Neural crest cell (in vitro differentiated cells): ENCODE measurements at places on chromosomes 16 and 17. TPM values are rescaled to one million over a fixed set of nuclear protein-coding genes. Genes with fewer than 3 reads are reported as not detected.

DNA sequence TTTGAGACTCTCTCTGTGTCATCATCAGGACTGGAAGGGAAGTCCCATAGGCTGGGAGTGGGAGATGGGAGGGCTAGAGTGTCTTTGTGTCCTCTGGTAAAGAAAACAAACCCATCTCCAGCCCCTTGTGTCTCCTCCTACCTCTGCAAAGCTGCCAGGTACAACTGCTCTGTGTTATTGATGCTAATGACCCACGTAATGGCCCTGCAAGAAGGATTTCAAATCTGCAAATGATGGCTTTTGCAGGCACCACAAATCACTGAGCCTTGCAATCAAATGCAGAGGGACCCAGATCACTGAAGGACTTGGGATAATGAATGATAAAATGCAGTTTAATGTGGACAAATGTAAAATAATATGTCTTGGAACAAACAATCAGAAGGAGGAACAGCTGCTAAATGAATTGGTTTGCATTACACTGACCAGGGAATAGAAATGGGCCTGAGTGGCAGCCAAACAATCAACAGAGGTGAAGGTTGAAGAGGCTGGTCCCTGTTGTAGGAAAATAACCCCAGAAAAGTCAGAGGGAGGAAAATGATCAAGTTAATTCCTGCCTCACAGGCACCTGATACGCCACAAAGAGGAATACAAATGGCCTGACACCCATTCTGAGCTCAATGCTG is 425.1 kb downstream of the UTP18 start:
- H3K27ac ChIP-seq: no peak overlapping the region
- H3K4me1 ChIP-seq: no peaks in the 10 kb centered on the region
- peaks cover 2% of the 10 kb centered on the region for H3K27me3 ChIP-seq
- no peak overlapping the region for H3K4me3 ChIP-seq
- DNase-seq: no peak

DNA sequence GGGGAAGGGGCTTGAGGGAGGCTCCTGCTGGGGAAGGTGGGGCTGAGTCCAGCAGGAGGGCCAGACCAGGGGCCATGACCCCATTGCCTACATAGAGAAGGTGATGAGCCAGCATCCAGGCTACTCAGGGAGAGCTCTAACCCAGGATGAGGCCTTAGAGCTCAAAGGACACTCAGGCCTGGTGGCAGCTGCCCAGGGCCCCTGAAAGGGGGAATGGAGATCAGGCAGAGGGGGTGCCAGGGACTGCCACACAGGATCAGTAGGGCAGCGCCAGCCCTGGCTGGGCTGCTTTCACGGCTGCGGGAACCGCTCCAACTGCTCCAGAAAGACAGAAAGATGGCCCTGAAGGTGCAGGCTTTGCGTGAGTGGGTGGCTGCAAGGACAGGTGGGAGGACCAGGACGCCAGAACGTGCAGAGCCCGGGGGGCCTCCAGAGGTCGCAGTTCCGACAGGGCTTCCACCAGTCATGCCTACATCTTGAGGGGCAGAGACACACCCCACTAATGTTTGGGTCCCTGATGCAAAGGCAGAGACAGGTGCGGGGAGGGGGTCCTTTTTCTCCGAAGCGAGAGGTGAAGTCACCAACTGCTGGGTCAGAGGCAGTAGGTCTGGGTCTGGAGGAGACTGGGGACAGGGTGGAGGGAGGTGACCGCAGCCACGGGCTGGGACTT is 882 bp upstream of the ATP6V0C start:
- peak overlapping the region; percentile 91 for H3K4me3 ChIP-seq
- no peaks in the 10 kb centered on the region for H3K27me3 ChIP-seq
- no peaks in the 10 kb centered on the region for H3K36me3 ChIP-seq
- no peak for DNase-seq

DNA sequence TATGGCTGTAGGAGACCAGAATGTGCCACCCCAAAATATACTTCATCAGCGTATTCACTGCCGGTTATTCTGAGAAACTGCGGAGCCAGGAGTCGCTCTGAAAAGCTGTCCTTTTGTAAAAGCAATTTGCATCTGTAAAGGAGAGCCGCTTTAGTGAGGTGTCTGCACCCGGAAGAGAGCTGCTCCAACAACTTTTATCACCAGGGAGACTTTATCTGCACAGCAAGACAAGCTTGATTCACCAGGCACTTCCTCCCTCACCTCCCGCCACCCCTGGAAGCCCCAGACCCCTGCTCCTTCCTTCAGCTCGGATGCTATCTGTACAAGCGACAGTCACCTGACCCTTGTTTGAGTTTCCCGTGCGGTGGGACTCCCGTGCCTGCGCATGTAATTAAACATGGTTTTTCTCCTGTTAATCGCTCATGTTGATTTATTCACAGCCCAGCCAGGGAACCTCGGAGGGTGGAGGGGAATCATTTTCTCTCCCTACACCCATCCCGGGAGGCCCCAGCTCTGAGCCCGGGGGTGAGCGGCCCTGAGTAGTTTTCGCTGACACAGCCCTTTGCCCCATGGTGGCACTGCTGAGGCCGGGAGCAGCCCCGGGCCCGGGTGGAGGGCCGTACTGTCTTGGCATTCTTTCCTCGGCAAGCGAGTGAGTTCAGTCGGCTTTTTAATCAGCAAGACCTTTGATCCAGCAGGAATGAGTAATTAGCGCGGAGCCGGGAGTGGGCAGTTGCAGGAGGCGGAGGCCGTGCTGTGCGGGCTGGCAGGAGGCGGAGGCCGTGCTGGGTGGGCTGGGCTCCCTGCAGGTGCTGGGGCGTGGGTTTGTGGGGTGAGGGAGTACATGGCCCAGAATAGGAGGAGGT is 222.7 kb upstream of the CIBAR2 start:
- no peaks in the 10 kb centered on the region for H3K36me3 ChIP-seq
- H3K4me3 ChIP-seq: peak overlapping the region; percentile 78
- peak overlapping the region; percentile 64 for H3K27ac ChIP-seq

- H3K27me3 ChIP-seq: peaks cover 64% of the 10 kb centered on the region
- no peaks in the 10 kb centered on the region for H3K36me3 ChIP-seq
- peaks cover 47% of the 10 kb centered on the region for H3K4me1 ChIP-seq
- DNase-seq: no peak
Measured at GRCh38 chr16:85169333-85170065, 57.2 kb upstream of the CIBAR2 start.

DNA sequence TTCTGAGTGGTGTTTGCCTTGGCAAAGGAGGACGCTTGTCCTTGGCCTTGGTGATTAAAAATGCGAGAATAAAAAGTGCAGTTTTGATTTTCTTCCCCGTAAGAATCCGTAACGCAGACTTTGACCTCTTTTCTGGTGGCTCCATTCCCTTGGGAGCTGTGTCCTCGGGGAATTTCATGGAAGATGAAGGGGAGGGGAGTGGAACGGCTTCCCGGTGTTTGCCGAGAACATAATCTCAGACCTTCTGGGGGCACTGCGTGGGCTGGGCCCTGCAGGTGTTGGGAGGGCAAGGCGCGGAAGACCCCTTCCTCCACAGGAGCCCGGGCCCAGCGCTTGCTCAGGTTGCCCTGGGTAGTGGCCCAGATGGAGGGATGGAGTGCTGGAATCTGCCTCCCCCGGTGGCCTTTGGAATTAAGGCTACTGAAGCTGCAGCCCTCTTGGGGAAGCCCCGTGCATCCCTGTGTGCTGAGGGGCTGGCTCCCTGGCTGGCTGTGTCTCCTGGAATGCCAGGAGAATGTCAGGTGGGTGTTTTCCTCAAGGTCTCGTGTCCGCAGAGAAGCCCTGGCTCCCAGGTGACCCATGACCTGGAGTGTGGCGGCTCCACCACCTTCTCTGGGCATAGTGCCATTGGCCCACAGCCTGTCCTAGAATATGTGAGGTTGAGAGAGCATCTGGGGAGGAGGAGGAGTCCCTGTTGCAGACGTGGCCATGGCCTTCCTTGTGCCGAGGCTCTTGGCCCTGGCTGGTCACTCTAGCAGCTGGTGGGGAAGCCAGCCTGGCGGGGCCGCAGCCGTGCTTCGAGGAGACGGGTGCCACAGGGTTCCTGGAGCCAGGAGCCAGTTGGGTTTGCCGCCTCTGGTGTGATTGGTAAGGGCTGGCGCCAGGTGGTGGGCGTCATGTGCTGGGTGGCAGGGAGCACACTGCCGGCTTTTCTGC is 3.1 kb downstream of the BAIAP2 start:
- DNase-seq: no peak
- H3K27ac ChIP-seq: peak overlapping the region; percentile 27
- H3K4me3 ChIP-seq: peak overlapping the region; percentile 97
- no peaks in the 10 kb centered on the region for H3K36me3 ChIP-seq

- H3K4me1 ChIP-seq: peaks cover 42% of the 10 kb centered on the region
- no peak overlapping the region for H3K4me3 ChIP-seq
- H3K27me3 ChIP-seq: no peaks in the 10 kb centered on the region
- H3K27ac ChIP-seq: peak overlapping the region; percentile 67
Measured at GRCh38 chr17:76365256-76365903, 11.7 kb upstream of the PRPSAP1 start.

GRCh38 chr16:56547120-56547948 is 17.5 kb upstream of the MT4 start:
- DNase-seq: peak; percentile 39
- no peaks in the 10 kb centered on the region for H3K36me3 ChIP-seq
- H3K27ac ChIP-seq: peak overlapping the region; percentile 97
- peak overlapping the region; percentile 76 for H3K4me3 ChIP-seq
- H3K4me1 ChIP-seq: peaks cover 61% of the 10 kb centered on the region

DNA sequence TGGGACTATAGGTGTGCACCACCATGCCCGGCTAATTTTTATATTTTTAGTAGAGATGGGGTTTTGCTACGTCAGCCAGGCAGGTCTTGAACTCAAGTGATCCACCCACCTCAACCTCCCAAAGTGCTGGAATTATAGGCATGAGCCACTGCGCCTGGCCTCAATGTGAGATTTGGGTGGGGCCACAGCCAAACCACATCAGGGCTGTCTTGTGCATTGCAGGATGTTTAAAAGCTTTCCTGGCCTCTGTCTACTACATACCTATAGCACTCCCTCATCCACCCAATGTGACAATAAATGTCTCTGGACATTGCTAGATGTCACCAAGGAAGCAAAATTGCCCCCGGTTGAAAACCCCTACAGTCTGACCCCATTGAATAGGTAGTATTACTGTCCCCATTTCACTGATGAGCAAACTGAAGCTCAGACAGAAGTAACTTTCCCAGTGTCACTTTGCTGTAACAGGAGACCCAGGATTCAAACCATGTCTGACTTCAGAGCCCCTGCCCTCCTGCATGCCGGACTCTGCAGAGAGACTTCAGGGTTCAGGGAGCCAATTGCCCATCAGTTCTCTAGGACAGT is 3.6 kb upstream of the MAP3K14 start:
- H3K36me3 ChIP-seq: no peaks in the 10 kb centered on the region
- H3K4me1 ChIP-seq: peaks cover 21% of the 10 kb centered on the region
- H3K27me3 ChIP-seq: no peaks in the 10 kb centered on the region
- DNase-seq: no peak
- H3K27ac ChIP-seq: no peak overlapping the region

- no peak overlapping the region for H3K27ac ChIP-seq
- no peaks in the 10 kb centered on the region for H3K27me3 ChIP-seq
- no peaks in the 10 kb centered on the region for H3K36me3 ChIP-seq
- no peak overlapping the region for H3K4me3 ChIP-seq
- H3K4me1 ChIP-seq: peaks cover 28% of the 10 kb centered on the region
Measured at GRCh38 chr16:84412262-84412661, 43.9 kb downstream of the ATP2C2 start.

GRCh38 chr17:41003926-41004325 is 4.2 kb upstream of the KRTAP3-2 start:
- H3K4me1 ChIP-seq: no peaks in the 10 kb centered on the region
- H3K36me3 ChIP-seq: no peaks in the 10 kb centered on the region
- no peak overlapping the region for H3K27ac ChIP-seq

- H3K4me1 ChIP-seq: peaks cover 43% of the 10 kb centered on the region
- no peak overlapping the region for H3K27ac ChIP-seq
- peak overlapping the region; percentile 41 for H3K4me3 ChIP-seq
- peak; percentile 87 for DNase-seq
- H3K36me3 ChIP-seq: peaks cover 3% of the 10 kb centered on the region
- peaks cover 13% of the 10 kb centered on the region for H3K27me3 ChIP-seq
Measured at GRCh38 chr16:85717393-85718152, 28.8 kb upstream of the GINS2 start.

DNA sequence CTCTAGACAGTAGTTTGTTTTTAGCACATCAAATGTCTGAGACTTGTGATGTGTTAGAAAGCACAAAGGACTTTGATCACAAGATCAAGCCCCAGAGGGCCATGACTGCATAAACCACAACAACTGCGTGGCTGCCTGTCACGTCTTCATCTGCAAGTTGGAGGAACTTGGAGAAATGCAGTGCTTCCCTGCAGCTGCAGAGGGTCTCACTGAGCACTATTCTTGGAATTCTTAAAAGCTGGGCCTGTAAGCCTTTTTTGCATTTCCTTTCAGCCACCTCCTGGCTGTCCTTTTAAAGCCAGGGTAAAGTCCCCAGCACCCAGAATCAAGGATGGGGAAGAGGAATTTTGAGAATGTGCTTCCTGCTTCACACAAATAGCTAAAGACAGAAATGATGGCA is 431.3 kb downstream of the MAF start:
- H3K4me3 ChIP-seq: no peak overlapping the region
- DNase-seq: no peak
- peaks cover 4% of the 10 kb centered on the region for H3K36me3 ChIP-seq
- H3K27me3 ChIP-seq: no peaks in the 10 kb centered on the region
- H3K4me1 ChIP-seq: peaks cover 31% of the 10 kb centered on the region
- no peak overlapping the region for H3K27ac ChIP-seq

DNA sequence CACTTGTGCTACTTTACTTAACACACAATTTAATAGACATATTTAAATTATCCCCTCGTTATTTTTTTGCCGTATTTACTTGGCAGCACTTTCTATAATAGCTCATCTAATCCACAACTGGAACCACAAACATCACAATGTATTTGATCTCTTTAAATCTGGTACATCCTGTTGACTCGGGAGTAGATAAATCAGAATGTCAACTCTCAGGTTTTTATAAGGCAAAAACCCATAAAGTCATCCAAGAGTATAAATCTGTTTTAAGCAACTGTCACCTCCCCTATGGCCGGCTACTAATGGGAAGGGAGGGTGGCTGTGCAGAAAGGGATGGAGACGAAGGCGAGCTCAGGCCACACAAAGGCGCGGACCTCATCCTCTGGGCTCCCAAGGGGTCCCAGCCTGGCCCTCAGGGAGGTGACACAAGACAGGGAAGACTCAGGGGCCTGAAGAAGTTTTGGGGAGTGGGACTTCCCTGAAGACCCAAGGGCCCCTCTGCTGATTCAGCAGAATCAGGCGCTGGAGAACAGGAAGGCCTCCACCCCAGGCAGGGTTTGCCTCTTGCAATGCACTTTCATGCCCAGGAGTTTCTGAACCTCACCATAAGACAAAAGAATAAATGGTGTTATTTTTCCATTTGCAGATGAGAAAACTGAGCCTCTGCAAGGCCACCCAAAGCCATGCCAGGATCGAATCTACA is 122.5 kb downstream of the ZNF423 start:
- no peaks in the 10 kb centered on the region for H3K27me3 ChIP-seq
- DNase-seq: no peak
- H3K4me1 ChIP-seq: peaks cover 14% of the 10 kb centered on the region

- DNase-seq: no peak
- H3K27ac ChIP-seq: no peak overlapping the region
- H3K4me3 ChIP-seq: no peak overlapping the region
- no peaks in the 10 kb centered on the region for H3K27me3 ChIP-seq
- H3K4me1 ChIP-seq: peaks cover 9% of the 10 kb centered on the region
Measured at GRCh38 chr17:73039282-73039681, 53.2 kb downstream of the SLC39A11 start.

GRCh38 chr17:50270435-50271362 is 3.6 kb upstream of the TMEM92 start:
- peaks cover 56% of the 10 kb centered on the region for H3K4me1 ChIP-seq
- peak overlapping the region; percentile 84 for H3K27ac ChIP-seq
- H3K27me3 ChIP-seq: peaks cover 30% of the 10 kb centered on the region
- H3K4me3 ChIP-seq: peak overlapping the region; percentile 76
- DNase-seq: peak; percentile 45

Gene HOXB1
- total RNA-seq: 2.7 and 3.6 TPM in 2 replicates

Gene ETV4
- total RNA-seq: 55.0 and 59.6 TPM in 2 replicates

Gene ACAP1
- 1.2 and 1.3 TPM in 2 replicates for total RNA-seq

Gene CFAP52
- total RNA-seq: not detected in 2 replicates

Gene CLEC3A
- not detected in 2 replicates for total RNA-seq

Gene CEMP1
- not detected in 2 replicates for total RNA-seq

Gene PIK3R6
- total RNA-seq: not detected in 2 replicates

Gene CMIP
- total RNA-seq: 41.2 and 44.6 TPM in 2 replicates
